ENCODE measurements at places on chromosomes 13 and 19.

DNA sequence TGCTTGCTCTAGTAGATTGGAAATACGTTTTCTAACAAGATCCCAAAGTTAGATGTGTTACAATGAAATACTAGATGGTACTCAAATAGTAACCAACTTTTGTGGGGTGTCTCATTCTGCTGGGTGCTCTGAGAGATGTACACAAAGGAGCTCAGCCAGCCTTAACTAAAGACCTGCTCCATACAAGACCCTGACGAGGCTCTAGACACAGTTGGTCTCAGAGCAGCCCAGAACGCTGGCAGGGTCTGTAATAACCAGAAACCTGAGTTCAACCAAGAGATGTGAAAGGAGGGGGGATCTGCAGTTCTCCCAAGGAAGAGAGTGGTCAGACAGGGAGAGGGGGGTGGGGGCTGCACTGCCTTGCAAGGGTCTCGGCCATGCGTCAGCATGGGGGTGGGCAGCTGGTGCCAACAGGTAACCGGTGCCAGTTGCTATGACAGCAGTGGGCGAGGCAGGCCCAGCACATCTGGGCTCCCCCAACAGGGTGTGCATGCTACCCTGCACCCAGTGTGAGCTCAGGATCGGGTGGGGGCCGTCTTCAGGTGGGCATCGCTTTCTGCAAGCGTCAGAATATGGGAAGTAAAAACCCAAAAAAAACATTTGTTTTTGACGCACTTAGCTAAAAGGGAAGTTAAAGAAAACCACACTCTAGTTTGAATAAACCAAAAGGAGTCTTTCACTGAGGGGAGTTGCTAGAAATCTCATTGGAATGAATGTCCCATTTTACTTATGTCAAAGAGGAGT is 68.0 kb upstream of the GPR183 start:
- H3K4me1 ChIP-seq = peaks cover 90% of the 10 kb centered on the region
- peak overlapping the region; percentile 42 for H3K4me3 ChIP-seq
- no peaks in the 10 kb centered on the region for H3K36me3 ChIP-seq
- DNase-seq = peak; percentile 96

GRCh38 chr13:64428196-64428595 is 2801.9 kb downstream of the PCDH9 start:
- H3K27ac ChIP-seq = no peak overlapping the region
- no peaks in the 10 kb centered on the region for H3K27me3 ChIP-seq
- H3K4me1 ChIP-seq = no peaks in the 10 kb centered on the region
- DNase-seq = no peak
- no peaks in the 10 kb centered on the region for H3K36me3 ChIP-seq

GRCh38 chr13:98420554-98421175 is 156.2 kb downstream of the STK24 start:
- DNase-seq = no peak
- H3K36me3 ChIP-seq = no peaks in the 10 kb centered on the region
- no peak overlapping the region for H3K27ac ChIP-seq

GRCh38 chr19:3413796-3414327 is 47.5 kb downstream of the NFIC start:
- H3K4me3 ChIP-seq = no peak overlapping the region
- H3K27me3 ChIP-seq = no peaks in the 10 kb centered on the region
- H3K27ac ChIP-seq = no peak overlapping the region
- no peak for DNase-seq
